ENCODE measurements at places on chromosomes 16 and 17.

GRCh38 chr17:59154292-59154720, 680 bp downstream of the SKA2 start:
- DNase-seq, result no peak
- H3K4me3 ChIP-seq, result peak overlapping the region; percentile 61
- H3K36me3 ChIP-seq, result peaks cover 33% of the 10 kb centered on the region
- no peaks in the 10 kb centered on the region for H3K27me3 ChIP-seq
- H3K27ac ChIP-seq, result peak overlapping the region; percentile 93

DNA sequence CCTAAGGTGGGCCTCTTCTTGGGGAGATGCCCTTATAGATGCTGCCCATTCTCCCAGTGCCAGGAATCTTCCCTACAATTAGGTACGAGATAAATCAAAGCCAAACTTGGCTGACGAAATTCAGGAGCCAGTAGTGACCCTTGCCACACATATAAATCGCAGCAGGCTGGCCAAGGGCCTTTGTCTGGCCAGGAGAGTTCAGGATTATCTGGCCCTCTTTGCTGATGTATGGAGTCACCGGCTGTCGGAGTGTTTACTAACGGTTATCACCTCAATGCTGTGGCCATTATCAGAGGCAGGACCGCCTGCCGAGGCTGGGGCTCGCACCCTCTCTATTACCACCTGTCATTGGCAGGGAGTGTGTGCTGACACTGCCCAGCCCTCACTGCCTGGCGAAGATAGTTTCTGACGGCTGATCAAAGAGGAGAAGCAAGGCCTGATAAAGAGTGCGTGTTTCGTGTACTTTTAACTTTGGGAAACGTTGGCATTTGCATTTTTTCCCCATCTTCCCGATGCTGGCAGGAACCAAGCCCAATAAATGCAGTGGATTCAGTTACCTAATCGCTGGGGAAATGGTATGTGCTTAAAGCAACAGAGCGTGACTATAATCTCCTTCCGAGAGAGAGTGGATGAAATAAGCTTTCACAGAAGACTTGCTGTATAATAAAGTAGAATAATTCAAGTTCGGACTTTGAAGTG, 32.8 kb upstream of the TBX2 start:
- no peak overlapping the region for H3K27ac ChIP-seq
- H3K36me3 ChIP-seq, result no peaks in the 10 kb centered on the region
- no peaks in the 10 kb centered on the region for H3K27me3 ChIP-seq
- DNase-seq, result no peak
- H3K4me3 ChIP-seq, result no peak overlapping the region

DNA sequence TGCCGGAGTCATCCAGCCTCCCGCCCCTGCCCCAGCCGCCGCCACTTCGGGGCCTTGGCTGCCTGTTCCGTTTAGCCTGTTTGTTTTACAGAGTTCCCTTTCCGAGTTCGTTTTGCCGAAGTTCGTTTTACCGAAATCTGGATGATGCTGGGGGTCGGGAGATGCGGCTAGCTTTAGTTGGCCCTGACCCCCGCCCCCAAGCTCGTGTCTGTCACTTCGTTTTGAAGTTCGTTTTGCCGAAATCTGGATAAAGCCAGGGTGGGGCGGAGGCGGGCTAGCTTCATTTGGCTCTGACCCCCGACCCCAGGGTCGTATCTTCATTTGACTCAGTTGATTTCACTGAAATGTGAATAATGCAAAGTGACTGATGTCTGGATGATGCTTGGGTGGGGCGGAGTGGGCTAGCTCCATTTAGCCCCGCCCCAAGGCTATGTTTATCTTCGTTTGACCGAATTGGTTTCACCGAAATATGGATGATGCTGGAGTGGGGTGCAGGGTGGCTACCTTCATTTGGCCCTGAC, 591 bp downstream of the PSMD7 start:
- peaks cover 5% of the 10 kb centered on the region for H3K4me1 ChIP-seq
- peak overlapping the region; percentile 89 for H3K4me3 ChIP-seq
- DNase-seq, result no peak
- H3K27ac ChIP-seq, result peak overlapping the region; percentile 73
- H3K36me3 ChIP-seq, result peaks cover 44% of the 10 kb centered on the region

- DNase-seq, result no peak
- no peaks in the 10 kb centered on the region for H3K27me3 ChIP-seq
- H3K4me3 ChIP-seq, result no peak overlapping the region
- peaks cover 7% of the 10 kb centered on the region for H3K4me1 ChIP-seq
- H3K36me3 ChIP-seq, result no peaks in the 10 kb centered on the region
Measured at GRCh38 chr17:3794557-3795389, 6.2 kb downstream of the ITGAE start.

GRCh38 chr17:1399679-1400512, at the start of gene YWHAE:
YWHAE (minus strand) TSS chr17:1400222; CDS start chr17:1400110, 112 bp downstream.
- H3K4me3 ChIP-seq, result peak within 1 kb of the TSS; percentile 84
- peaks cover 13% of the 10 kb centered on the region for H3K4me1 ChIP-seq
- peak; percentile 95 for DNase-seq
- H3K27ac ChIP-seq, result peak within 1 kb of the TSS; percentile 90
- peaks cover 44% of the 10 kb centered on the region for H3K36me3 ChIP-seq
- no peaks in the 10 kb centered on the region for H3K27me3 ChIP-seq
